Mesenchymal stem cell (in vitro differentiated cells and primary cell): ENCODE measurements at places on chromosomes 7 and 10.

GRCh38 chr7:101856473-101857357, 39.3 kb downstream of the CUX1 start:
- DNase-seq = peak; percentile 90

GRCh38 chr7:80681272-80681885, 42.9 kb downstream of the CD36 start:
- DNase-seq = peak; percentile 56

DNA sequence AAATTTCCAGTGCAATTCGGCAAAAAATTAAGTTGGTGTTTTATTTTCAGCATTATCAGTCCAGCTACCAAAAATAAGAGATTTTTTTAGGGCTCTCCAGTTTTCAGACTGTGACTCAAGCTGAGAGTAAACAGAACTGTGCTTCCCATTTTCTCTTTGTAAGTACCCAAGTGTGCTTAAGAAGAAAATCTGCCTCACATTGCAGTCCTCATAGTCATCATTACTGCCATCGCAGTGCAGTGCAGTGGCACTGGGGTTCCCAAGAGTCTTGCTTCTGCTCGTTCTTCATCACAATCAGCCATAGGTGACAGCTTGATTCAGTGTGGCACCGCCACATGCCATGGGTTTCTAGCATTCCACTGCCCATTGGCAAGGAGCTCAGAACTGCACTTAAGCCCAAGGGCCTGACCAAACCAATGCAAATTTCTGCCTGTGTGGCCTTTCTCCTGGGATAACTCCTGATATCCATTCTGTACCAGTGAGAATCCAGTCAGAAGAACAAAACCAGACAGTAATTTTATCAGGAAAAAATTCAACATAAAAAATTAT, 25.6 kb upstream of the ERCC6 start:
- DNase-seq = no peak

GRCh38 chr7:27102581-27103442, at the start of gene HOXA2:
Gene HOXA2, minus strand, starts transcription at chr7:27102683. Its CDS starts 183 bp downstream, at chr7:27102500.
- DNase-seq = peak; percentile 50

- no peak for DNase-seq
Measured at GRCh38 chr10:98328163-98328562, 60.2 kb upstream of the LOXL4 start.

DNA sequence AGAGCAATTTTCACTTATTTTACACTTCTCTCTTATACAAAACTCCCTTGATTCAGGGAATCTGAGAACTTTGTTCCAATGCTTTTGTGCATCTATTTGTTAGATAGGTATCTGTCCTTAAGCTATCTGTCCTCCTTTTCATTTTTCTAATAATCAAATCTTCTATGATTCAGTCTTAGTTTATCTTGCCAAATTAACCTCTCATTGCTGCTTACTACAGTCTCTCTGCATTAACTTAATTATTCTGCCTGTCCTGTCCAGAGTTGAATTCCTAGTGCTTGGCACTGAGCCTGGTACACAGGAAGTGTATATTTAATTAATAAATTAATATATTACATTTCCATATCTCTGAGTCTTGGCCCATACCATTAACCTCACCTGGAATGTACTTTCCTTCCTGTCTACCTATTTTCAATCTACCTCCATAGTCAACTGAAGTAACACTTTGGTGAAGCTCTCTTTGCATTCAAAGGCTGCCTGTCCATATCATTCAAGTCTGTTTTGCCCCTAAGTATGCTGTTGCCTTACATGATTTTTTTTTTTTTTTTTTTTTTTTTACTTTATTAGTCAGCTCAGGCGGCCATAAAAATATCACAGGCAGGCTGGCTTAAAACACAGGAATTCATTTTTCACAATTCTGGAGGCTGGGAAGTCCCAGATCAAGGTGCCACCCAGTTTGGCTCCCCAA, 66.0 kb upstream of the CSTF2T start:
- no peak for DNase-seq

DNA sequence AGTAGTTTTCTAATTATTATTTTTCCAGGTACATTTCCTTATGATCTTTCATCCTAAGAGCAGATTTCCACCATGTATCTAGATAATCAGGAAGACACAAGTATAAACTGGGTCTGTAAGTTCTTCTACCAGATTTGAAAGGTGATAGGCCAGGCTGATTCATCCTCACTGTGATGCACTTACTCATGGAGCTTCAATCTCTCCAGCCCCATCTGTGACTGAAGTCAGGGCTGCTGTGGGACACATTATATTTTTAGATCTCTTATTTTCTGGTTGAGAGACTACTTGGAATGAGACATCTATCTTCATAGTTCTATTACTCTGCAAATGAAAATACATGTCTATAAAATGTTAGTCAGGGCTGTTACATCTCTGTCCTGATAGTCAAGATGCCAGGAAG, 85.5 kb upstream of the SLC25A13 start:
- DNase-seq = peak; percentile 11

DNA sequence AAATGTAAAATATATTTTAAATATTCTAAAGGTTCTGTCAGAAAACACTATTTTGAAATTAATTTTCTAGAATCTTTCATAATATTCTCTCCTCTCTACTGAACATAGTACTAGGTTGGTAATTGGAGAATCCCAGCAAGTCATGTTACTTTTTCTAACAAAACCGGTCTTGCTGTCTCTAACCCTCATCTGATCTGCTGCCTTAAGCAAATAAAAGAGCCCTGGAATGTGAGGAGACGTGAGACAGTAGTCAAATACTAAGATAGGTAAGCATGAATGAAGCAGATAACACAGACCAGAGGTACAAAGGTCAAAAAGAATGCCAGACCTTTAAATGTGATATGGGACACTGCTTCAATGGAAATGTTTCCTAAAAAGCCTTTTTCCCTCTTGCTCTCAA, 462.4 kb upstream of the NUPR2 start:
- no peak for DNase-seq

DNA sequence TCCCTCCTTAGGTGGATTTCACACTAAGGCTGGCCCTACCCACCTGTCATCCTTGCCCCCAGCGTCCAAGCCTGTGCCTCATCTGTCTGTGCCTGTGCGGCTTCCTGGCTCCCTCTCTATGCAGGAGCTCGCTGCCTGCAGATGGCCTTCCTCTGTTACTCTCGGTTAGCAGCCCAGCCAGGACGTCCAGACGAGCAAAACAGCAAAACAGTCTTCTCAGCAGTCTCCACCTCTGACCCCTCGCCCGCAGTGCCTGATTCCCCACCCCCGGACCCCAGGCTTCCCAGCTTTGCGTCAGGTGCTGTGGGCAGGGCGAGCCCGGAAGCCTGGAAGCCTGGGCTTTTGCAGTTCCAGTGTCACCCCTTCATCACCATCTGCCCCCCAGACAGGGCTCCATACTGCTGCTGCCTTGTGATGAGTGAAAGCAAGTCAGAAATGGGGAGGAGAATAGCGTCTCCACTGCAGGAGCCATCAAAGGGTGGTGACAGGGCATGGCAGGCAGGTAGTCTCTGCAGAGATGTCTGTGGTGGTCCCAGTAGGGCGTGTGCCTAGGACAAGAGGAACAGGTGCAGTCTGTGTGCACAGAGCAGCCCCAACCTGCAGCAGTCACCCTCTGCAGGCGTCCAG, 88.5 kb downstream of the ADCY1 start:
- DNase-seq = no peak

- no peak for DNase-seq
Measured at GRCh38 chr7:57769958-57770357, 320.0 kb downstream of the ZNF716 start.

DNA sequence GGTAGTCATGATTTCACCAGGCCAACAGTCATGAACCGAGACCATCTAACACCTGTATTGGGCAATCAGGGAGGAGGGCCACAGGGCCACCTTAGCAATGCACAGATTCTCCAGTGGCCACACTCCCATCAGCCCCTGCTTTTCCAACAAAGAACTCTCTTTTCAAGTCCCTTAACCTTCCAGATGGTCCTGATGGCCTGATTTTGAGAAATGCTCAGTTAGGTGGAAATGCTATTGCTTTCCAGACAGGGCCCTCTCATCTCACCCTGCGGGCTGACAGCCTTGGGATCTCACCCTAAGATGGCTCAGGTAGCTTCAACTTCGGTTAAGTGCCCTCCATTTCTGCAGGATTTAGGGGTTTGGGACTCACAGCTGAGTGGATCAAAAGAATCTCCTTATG, 131.9 kb upstream of the PRR15 start:
- no peak for DNase-seq

DNA sequence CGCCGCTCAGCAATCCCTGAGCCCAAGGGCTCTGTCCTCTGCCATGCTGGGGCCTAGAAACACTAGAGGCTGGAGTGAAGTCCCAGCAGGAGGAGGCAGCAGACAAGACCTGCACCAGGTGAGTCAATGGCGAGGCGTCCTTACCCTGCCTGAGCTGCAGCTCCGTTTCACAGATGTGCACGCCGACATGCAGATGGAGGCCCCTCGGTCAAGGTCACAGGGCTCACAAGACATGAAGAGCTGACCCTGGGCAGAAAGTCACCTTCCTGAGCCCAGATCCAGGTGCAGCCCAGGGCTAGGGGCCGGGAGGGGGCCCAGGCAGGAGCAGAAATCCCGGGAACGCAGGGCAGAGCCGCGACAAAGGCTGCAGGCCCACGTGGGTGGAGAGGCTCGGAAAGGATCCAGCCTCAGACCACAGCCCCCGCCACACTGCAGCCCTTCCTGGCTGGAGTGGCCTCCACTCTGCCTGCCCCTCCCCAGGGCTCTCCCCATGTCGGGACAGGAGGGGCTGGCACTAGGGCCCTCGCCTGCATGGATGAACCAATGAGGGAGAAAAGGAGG, 23.8 kb downstream of the PDGFA start:
- DNase-seq = no peak

DNA sequence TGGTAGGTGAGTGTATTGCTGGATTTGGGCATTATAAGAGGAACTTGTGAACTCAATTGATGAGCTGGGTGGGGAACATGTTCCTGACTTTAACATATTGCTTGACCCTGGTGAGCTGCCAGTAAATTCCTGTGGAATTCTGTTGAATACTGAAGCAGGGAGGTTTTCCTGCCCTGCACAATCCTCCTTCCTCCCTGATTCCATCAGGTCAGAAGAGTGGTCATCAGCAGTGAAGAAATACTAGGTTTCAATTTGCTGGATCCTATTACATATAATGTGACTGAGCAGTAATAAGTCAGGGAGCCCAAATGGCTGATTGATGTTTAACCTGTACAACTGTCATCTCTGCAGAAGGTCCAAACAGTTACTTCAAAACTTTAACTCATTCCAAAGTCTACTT, 581.2 kb downstream of the SUGCT start:
- peak; percentile 23 for DNase-seq

DNA sequence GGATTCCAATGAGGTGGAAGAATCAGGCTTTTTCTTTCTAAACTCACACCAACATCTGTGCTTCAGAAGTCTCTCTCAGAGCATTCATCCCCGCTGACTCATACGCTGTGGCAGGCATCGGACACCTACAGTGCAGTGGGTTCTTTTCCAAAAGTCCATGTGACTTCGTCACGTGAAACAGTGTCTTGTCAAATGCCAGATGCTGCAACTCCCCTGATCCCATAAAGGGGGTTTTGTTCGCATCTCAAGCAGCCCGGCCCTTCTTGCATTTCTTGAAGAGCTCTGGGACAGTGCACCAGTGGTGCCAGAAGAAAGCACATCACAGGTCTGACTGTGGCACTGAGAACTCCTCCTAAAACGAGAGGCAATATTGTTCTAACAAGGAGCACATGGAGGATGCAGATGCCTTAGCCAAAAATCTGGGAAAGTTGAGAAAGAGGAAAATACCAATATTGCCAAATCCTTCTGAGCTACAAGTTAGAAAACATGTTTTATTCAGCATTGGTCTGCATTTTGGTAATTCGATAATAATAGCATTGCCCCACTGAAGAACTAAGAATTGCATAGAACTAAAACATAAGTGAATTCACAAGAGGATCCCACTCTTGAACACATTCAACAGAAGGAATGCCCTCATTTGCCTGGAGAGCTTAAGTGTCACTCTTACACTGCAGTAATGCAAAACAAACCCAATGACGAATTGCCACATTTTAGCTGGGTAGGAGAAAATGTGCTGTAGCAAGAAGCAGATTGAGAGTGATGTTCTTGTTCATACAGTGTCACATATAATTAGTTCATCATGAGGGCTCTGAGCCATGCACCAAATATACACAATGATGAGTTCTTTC, 204.4 kb downstream of the CXCL12 start:
- DNase-seq = peak; percentile 33

DNA sequence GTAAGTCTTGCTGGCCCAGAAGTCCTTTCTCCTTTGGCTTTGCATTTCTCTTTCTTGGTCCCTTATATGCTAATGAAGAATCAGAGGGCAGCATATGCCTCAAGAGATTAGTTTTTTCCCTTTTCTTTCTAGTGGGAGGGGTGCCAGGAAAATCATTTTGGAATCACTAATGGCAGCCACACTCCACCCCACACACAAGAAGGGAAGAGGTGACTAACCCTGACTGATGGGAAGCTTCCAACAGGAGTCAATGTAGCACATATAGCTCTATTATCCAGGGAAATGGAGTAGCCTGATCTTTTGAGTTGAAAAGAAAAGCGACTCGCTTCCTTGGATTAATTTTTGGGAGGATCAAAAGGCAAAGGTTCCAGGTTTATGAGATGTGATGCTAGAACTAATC, 225.3 kb downstream of the KIF20B start:
- DNase-seq = no peak

GRCh38 chr7:142636751-142637150, 112.5 kb upstream of the PRSS1 start:
- no peak for DNase-seq

DNA sequence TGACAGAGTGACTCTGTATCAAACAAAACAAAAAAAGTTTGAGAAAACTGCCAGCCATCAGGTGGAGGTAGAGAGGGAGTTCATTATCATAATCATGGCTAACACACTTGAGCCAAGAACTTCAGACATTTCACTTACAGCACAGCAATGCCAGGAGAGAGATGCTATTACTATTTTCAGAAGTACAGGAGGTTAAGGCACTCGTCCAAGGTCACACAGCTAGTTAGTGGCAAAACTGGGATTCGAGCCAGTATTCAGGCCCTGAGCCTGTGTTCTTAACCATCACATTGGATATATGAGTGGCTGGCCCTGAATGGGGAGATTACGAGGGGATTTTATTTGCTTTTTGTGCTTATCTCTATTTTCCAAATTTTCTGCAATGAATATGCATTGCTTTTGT, 24.8 kb upstream of the UNC5B start:
- no peak for DNase-seq
